ENCODE measurements at places on chromosomes 13 and 19.

DNA sequence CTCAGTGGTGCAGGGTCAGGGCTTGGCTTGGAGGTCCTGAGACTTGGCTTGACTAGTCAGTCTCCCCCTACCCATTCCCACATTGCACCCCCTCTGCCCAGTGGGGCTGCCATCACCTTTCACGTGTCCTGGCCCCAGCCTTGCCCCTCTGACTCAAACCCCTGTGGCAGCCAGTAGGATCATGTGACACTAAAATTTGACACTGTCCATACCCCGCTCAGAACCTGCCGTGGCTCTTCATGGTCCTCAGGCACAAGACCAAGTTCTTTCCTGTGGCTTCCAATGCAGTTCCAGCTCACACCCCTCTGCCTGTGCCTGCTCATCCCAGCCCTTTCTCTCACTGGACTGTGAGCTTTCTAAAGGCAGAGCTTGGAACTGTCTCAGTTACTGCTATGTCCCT, 2.2 kb downstream of the PSMD8 start:
- no peak for DNase-seq

- DNase-seq = no peak
Observed at GRCh38 chr19:33647146-33647545, 25.4 kb downstream of the CHST8 start.

DNA sequence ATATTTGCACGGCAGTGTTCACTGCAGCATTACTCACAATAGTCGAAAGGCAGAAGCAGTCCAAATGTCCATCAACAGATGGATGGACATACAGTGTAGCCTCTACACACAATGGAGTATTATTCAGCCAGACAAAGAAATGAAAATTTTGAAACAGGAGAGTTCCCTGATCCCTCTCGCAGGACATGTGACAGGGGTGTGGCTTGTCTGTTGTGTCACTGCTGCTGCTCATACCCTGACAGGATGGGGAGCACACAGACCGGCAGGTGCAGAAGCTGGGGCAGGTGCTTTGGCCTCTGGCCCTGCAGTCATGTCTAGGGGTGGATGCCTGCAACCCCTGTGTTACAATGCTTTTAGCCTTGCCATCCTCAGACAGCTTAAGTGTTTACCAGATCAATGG, 204.3 kb downstream of the EFNB2 start:
- no peak for DNase-seq

GRCh38 chr13:51976890-51977289, 34.4 kb downstream of the ATP7B start:
- no peak for DNase-seq

DNA sequence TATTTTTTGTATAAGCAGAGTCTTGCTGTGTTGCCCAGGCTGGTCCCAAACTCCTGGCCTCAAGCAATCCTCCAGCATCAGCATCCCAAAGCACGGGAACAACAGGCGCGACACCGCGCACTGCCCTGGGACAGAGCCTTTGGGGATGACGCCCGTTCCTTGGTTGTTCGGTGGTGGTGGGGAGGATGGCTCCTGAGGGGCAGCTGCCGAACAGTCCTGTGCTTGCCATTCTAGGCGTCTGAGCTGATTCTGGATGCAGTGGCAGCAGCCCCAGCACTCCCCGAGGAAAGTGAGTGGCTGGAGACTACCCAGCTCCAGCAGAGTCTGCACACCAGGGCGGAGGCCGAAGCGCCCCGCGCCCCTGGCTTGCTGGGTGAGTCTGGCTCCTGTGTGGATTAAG, 6.8 kb upstream of the ZNF135 start:
- DNase-seq = no peak

DNA sequence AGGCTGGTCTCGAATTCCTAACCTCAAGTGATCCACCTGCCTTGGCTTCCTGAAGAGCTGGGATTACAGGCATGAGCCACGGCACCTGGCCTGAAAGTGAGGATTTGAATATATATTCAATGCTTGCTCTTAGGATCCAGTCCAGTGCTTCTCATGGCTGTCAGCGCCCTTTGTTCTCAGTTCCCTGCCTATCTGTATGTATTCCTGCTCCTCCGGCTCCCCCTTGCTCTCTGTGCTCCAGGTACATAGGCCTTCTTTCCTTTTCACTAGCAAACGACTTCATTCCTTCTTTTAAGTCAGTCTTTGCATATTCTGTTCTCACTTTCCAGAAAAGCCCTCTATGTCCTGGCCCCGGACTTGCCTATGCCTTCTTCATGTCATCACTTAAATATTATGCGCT, 232.8 kb downstream of the DACH1 start:
- no peak for DNase-seq

GRCh38 chr13:93422980-93423543, 196.5 kb downstream of the GPC6 start:
- no peak for DNase-seq

DNA sequence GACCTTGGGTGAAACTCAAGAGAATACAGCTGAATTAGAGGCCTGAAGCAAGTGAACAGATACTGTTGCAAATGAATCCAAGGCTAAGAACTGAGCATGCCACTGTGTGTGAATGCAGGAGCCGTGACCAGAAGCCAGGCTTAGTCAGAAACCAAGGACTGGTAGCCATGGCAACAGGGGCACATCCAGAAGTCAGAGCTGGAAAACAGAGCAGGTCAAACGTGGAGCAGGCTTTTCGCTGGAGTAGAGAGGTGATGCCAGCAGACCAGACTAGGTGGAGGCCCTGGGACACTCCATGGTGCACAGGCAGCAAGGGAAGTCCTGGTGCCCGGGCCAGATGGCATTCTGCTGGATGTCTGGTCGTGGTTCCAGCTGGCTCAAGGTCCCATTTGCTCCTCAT, 564.1 kb downstream of the PCDH9 start:
- no peak for DNase-seq

- DNase-seq = no peak
Observed at GRCh38 chr13:97499181-97499580, 65.2 kb downstream of the RAP2A start.

GRCh38 chr19:3692141-3693024, 7.9 kb downstream of the PIP5K1C start:
- no peak for DNase-seq

DNA sequence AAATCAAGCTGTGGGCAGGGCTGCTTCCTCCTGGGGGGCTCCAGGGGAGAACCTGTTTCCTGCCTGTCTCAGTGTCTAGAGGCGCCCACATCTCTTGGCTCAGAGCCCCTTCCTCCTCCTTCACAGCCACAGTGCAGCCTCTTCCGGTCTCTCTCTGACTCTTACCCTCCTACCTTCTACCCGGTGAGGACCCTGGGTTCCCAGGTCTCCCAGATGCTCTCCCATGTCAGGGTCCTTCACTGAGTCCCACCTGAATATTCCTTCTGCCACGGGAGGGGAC, 153.1 kb downstream of the KDM4B start:
- no peak for DNase-seq

DNA sequence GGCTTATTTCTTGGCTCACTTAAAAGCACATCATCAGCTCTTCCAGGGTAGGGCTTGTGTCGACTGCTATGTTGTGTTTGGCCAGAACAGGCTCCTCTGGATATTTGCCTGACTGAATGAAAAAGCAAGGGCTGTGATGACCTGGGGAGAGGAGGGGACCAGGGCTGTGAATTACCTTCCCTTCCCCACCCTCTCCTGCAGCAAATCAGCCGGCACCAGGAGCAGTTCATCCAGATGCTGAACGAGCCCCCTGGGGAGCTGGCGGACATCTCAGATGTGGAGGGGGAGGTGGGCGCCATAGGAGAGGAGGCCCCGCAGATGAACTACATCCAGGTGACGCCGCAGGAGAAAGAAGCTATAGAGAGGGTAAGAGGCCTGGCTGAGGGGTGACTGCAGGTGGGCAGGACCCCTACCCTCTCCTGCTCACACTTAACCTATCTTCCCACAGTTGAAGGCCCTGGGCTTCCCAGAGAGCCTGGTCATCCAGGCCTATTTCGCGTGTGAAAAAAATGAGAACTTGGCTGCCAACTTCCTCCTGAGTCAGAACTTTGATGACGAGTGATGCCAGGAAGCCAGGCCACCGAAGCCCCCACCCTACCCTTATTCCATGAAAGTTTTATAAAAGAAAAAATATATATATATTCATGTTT, 4.4 kb downstream of the GADD45GIP1 start:
- peak; percentile 40 for DNase-seq

- DNase-seq = no peak
Observed at GRCh38 chr13:111521030-111521429, 200.6 kb downstream of the TEX29 start.

- peak; percentile 64 for DNase-seq
Observed at GRCh38 chr19:5126498-5127223, 157.7 kb downstream of the KDM4B start.

DNA sequence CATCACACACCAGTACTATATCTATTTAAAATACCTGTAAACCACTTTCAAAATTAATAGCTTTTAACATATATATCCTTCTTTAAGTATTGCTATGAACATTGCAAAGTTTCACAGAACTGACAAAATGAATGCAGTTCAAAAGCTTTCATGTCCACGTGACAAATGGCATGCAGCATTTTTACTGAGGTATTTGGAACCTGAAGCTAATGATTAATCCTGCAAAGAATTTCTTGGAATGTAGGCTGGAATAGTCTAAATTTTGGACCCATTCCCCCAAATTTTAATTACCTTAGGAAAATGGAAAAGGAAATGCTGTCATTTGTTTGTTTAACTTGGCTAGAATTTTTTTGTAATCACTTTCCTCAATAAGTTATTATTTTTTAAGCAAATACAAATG, 423.8 kb upstream of the GPC6 start:
- DNase-seq = no peak

DNA sequence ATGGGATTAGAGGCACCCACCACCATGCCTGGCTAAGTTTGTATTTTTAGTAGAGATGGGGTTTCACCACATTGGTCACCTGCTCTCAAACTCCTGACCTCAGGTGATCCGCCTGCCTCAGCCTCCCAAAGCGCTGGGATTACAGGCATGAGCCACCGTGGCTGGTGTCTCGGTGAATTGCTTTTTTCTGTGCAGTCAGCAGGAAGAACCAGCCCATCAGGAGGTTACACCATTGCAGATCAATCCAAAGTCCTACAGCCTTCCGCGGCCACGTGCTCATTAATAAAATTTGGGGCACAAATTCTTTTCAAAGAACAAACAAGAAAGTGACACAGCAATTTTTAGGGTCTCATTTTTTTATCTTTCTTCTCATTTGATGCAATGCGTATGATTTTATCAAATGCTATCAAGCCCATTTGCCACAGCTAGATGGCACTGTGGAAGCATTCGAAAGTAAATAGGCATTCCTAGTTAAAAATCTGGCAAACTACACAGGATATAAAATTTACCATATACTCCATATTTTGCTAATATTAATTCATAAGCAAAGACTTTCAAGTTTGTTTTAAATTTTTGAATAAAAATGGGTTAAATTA, 54.4 kb upstream of the ZNF835 start:
- DNase-seq = no peak

- no peak for DNase-seq
Observed at GRCh38 chr13:52991344-52992020, 37.1 kb upstream of the OLFM4 start.

GRCh38 chr19:18696023-18696422, 12.5 kb downstream of the CRTC1 start:
- DNase-seq = no peak
